ENCODE measurements at places on chromosomes 2 and 18.

DNA sequence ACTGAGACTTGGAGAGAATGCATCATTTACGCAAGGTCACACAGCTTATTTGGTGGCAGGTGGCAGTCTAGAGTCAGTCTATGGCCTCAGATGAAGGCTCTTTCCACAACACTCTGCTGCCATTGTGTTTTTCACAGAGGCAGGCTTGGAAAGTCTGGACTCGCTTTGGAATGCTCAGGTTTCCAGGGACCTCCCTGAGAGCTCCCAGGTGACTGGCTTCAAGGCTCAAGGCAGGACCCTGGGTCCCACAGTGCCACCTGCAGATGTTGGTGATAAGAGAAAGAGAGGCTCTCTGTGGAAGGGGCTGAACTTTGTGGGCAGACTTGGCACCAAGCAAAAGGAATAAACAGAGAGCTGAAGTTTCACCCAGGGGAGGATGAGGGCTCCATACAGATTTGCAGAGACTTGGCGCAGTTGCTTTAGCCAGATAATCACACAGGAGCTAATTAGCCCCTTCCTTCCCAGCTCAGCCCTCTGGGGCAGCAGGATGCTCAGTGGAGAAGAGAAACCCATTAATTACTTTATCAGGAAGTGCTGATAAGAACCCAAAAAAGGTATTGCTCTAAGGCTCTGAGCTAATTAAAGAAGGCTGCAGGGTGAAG is 103.5 kb downstream of the LBH start:
- DNase-seq, result no peak

- peak; percentile 68 for DNase-seq
These were observed 76.0 kb downstream of the TGIF1 start for GRCh38 chr18:3525870-3526420.

- DNase-seq, result peak; percentile 85
These were observed 30.9 kb downstream of the OSBPL6 start for GRCh38 chr2:178225006-178225805.

DNA sequence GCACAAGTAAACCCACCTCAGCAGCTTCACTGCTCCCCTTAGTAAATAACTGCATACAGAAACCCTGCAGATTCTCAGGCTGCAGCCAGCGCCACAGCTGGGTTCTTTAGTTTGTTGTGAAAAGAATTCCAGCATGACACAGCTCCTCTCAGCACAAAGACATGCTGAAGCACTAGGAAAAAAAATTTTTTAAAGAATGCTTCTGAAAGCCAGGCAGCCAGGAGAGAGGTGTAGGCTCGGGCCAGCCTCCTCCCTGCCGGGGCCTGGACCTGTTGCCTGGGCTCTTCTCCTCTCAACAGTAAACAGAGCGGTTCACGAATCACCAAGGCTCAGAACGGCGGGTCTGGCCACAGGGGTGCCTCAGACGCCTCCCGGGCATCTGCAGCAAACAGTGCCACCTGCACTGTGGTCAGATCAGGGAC is 95.7 kb upstream of the POU3F3 start:
- peak; percentile 64 for DNase-seq

- peak; percentile 53 for DNase-seq
These were observed 34.6 kb upstream of the IMPA2 start for GRCh38 chr18:11946756-11947155.

DNA sequence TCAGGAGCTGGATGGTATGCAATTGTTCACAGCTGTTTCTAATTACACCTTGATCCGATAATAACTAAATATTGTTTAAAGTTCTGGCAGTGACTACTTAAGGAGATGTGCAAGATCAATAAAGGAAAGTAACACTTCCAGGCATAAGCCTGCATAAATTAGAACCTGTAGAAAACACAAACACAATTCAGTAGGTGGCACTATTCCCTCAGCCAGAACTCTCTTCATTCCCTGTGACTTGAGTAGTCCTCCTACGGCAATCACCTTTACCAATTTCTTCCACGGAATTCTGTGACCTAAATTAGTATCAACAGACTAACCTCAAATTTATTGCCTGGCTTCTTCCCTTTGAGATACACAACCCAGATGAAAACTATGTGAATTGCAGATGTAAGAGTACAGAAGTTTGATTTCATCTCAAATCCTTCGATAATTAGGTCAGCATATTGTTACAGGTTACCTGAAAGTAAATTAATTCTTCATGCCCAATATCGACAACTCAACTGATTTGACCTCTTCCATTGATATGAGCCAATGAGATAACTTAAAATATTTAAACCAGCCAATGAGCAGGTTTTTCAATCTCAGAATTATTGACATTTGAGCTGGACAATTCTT is 137.8 kb downstream of the PID1 start:
- DNase-seq, result peak; percentile 44

GRCh38 chr2:15730545-15731212 is 139.0 kb downstream of the DDX1 start:
- DNase-seq, result peak; percentile 95

GRCh38 chr2:231370749-231371429 is 24.6 kb upstream of the B3GNT7 start:
- DNase-seq, result no peak

DNA sequence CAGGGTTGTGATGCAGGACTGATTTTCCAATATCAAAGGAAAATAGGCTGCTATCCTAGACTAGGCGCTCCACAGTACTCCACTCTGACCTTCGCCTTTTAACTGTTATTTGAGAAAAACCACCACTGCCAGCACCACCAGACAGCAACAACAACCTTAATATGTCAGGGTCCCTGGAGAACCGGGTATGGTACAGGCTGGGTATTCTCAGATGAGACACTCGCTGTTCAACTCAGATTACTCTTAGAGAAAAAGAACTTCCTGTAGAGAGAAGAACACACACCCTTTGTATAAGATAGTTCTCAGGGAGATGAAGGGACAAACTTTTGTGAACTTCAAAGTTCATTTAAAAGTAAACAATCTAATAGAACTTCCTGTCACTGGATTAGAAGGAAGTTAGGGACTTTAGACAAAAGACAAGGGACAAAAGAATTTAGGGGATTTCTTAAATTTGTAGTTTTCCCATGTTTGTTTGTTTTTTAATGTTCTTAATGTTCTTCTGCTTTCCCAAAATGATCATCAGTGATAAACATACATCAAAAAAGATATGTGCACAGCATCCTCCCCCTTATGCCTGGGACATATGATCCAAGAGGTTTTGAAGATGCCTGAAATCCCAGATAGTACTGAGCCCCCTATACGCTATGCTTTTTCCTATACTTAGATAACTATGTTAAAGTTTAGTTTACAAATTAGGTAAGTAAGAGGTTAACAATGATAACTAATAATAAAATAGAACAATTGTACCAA is 41.3 kb upstream of the PPP1R1C start:
- DNase-seq, result no peak

GRCh38 chr18:23943903-23944624 is 70.5 kb upstream of the TTC39C start:
- DNase-seq, result peak; percentile 87

DNA sequence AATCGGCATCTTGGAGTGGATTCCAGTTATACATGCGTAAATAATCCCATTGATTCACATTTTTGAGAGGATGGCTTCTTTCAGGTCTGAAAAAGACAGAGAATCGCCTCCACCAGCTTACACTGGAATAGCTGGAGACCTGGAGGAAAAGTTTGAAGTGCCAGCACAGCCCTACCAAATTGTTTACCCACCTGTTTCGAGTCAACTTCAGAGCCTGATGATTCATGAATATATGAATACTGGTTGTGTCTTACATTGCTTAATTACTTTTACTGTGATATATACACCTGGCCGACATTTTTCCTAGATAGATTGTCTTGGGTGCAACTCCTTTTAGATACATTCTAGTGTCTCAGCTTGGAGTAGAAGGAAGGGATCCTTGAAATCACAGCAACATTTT is 335 bp upstream of the NCKAP5 start:
- no peak for DNase-seq

DNA sequence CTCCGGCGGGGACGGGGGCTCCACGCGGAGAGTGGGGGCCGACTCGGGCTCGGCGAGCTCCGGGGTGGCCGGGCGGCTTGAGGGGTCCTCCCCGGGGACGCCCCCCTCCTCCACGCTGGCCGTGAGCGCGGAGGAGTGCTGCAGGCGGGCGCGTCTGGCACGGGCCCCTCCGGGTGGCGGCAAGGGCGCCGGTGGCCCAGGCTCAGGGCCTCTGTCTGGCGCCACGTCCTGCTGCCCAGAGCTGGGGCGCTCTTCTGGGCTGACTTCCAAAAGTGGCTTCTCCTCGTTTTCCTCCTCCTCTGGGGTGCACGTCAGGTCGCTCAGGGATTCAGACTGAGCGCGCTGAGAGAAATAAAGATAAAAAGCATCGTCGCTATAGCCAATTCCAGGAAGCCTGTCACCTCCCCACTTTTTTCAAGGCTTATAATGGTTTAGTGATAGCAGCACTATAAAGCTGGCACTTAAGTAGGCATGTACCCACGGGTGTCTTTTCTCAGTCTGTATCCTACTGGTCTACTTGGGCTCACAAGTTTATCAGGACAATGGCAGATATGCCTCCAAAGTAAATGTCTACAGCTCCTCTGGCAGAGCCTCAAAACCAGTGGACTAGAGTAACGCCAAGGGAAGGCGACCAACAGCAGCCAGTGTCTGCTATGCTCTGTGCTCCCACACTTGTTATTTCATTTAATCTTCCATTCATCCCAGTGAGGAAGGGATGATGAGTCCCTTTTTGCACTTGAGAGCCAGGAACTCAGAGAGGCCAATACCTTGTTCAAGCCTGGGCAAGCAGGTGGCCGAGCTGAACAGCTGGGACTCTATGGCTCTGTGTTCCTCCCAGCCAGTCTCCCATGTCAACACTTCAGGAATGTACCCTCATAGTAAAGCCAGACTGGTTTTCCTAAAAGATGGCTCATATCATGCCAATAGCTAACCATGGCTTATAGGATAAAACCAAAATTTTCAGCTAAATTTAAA is 92.6 kb upstream of the MGAT4A start:
- DNase-seq, result no peak

DNA sequence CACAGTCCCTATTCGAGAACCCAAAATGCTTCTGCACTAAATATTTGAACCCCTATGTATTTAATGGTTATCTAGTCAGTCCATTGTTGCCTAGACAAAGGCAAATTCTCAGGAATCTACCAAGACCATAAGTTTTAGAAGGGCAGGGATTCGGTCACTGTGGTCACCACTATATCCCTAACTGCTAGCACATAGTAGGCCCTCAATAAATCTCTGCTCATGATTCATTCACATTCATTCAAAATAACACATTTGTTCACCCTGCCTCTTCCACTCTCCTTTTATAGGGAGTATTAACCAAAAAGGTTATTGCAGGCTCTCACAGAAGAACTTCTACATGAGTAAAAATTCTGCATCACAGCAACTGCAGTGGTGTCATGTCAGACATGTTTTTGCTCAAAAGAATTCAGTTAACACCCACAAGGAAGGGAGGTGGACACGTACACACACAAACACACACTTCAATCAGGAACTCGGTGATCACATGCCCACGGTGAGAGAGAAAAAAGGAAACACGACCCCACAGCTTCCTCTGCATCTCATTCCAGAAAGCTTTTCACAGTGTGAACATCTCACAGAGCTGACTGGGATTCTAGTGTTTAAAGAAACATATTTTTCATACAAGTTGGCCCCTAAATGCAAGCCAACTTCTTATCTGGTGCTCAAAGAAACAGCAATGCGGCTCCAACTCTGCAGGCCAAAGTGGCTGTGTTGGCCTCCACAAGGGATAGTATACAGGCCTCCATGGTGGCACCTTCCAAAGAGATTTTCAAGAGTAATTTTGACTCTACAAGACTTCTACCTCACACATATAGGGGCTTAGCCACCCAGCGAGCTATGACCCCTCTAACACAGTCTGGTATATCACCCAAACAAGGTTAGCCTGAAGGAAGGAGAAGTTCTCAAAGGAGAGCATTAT is 98.0 kb downstream of the ANKRD44 start:
- peak; percentile 42 for DNase-seq

GRCh38 chr2:173830170-173830569 is 135.0 kb downstream of the SP3 start:
- DNase-seq, result no peak

- DNase-seq, result no peak
These were observed 3.6 kb upstream of the DTYMK start for GRCh38 chr2:241690202-241690717.

- peak; percentile 19 for DNase-seq
These were observed 9.6 kb downstream of the DCDC2C start for GRCh38 chr2:3712831-3713503.

DNA sequence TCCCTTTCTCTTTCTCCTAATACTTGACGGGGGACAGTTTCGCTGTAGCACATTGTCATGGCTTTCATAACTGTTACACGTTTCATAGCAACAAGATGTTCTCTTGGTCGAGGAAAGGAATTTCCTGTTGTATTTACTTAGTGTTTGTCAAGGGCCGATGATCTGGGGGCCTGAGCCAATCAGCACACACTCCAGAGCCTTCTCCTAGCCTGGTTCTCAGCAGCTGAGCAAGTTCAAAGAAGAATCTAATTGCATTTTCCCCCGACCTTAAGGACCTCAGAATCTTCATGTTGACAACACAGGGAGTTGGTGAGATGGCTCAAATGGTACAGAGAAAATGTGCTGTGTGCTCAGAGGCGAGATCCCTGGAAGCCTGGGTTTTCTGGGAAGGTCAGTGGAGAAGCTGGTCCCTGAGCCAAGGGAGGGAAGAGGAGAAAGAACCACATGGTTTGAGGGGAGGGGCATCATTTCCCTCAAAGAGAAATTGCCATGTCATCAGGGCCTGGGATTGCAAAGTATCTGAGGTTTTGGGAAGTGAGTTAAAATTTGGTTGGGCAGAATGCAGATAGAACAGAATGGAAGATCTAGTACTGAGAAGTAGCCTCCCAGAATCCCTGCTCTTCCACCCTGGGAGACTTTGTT is 76.9 kb upstream of the AGAP1 start:
- DNase-seq, result no peak

- peak; percentile 18 for DNase-seq
These were observed 264.3 kb downstream of the PTGR3 start for GRCh38 chr18:74944676-74945075.

DNA sequence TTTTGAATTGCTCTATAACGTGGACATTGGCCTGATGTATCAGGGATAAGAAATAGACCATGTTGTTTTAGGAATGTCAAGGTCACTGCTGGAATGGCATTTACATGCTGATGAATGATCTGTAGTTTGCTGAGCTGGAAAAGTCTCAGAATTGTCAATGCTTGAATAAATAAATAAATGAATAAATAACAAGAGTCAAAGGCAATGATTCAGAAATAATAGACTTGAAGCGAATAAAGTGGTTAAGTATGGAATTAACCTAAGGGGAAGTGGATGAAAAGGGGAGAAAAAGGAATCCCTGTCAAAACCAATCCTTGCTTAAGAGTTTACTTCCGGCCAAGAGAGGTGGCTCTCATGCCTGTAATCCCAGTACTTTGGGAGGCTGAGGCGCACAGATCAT is 1620.0 kb downstream of the SUCLG1 start:
- peak; percentile 8 for DNase-seq

- DNase-seq, result no peak
These were observed 50.1 kb downstream of the THOC1 start for GRCh38 chr18:217532-218336.

GRCh38 chr2:72051204-72051603 is 96.5 kb downstream of the CYP26B1 start:
- DNase-seq, result no peak

GRCh38 chr2:201233192-201233811 is 27.0 kb upstream of the CASP8 start:
- DNase-seq, result peak; percentile 6
